Regular cardiac myocyte (primary cell): ENCODE measurements at places on chromosomes 11 and 22. TPM values are rescaled to one million over a fixed set of nuclear protein-coding genes. Genes with fewer than 3 reads are reported as not detected.

The CTNND1 gene
- total RNA-seq, result 96.1 and 104 TPM in 2 replicates

The PTS gene
- total RNA-seq, result 57.5 and 92.2 TPM in 2 replicates

The TRIM49 gene
- total RNA-seq, result not detected in 2 replicates

The SH3BP1 gene
- 7.9 and 11.3 TPM in 2 replicates for total RNA-seq

The CHADL gene
- total RNA-seq, result 0.96 and 1.4 TPM in 2 replicates

The MRGPRE gene
- not detected in 2 replicates for total RNA-seq

The BCO2 gene
- total RNA-seq, result 0.38 and 2.3 TPM in 2 replicates

The MYO7A gene
- total RNA-seq, result under 0.01 TPM in 2 replicates

The KRTAP5-11 gene
- total RNA-seq, result not detected in 2 replicates

The NAALAD2 gene
- total RNA-seq, result 0.58 and 0.85 TPM in 2 replicates

The SLC22A8 gene
- not detected in 2 replicates for total RNA-seq

The KIRREL3 gene
- 5.4 and 8.5 TPM in 2 replicates for total RNA-seq

The GSTT2 gene
- 0.56 TPM in 1 of 2 replicates, not detected in the other for total RNA-seq

The SLC25A1 gene
- total RNA-seq, result 101 and 111 TPM in 2 replicates

The OR6T1 gene
- not detected in 2 replicates for total RNA-seq

The LIPT2 gene
- total RNA-seq, result 1.5 and 4.2 TPM in 2 replicates

The INS gene
- not detected in 2 replicates for total RNA-seq

The SCUBE1 gene
- total RNA-seq, result under 0.01 TPM in 1 of 2 replicates, not detected in the other

The TBX1 gene
- under 0.01 and 0.85 TPM in 2 replicates for total RNA-seq

The VSIG10L2 gene
- not detected in 2 replicates for total RNA-seq

The OR5AK2 gene
- total RNA-seq, result not detected in 2 replicates

The DBX1 gene
- not detected in 2 replicates for total RNA-seq

The EP300 gene
- total RNA-seq, result 19.4 and 24.8 TPM in 2 replicates

The SAA4 gene
- total RNA-seq, result not detected in 2 replicates

The POTEH gene
- not detected in 2 replicates for total RNA-seq

The LDHAL6A gene
- not detected in 2 replicates for total RNA-seq

The OR51B5 gene
- total RNA-seq, result 0.28 TPM in 1 of 2 replicates, not detected in the other

The SLC22A12 gene
- not detected in 2 replicates for total RNA-seq

The DERL3 gene
- 0.56 and 1.3 TPM in 2 replicates for total RNA-seq

The YDJC gene
- total RNA-seq, result 11.3 and 22.0 TPM in 2 replicates

The LMNTD2 gene
- total RNA-seq, result under 0.01 and 0.85 TPM in 2 replicates

The RASD2 gene
- 0.19 and 0.56 TPM in 2 replicates for total RNA-seq

The OR8D4 gene
- not detected in 2 replicates for total RNA-seq

The APOBEC3H gene
- 0.19 and 1.1 TPM in 2 replicates for total RNA-seq

The TEX54 gene
- not detected in 2 replicates for total RNA-seq

The GSTT4 gene
- not detected in 2 replicates for total RNA-seq

The P2RY2 gene
- total RNA-seq, result 0.28 and 0.38 TPM in 2 replicates
